Non-pigmented ciliary epithelial cell (primary cell): ENCODE measurements at places on chromosomes 6 and 20.

- DNase-seq, result no peak
Measured at GRCh38 chr20:32585011-32585585, at the start of gene NOL4L. Gene NOL4L (minus strand): TSS chr20:32585333. CDS start chr20:32584890, 443 bp downstream.

DNA sequence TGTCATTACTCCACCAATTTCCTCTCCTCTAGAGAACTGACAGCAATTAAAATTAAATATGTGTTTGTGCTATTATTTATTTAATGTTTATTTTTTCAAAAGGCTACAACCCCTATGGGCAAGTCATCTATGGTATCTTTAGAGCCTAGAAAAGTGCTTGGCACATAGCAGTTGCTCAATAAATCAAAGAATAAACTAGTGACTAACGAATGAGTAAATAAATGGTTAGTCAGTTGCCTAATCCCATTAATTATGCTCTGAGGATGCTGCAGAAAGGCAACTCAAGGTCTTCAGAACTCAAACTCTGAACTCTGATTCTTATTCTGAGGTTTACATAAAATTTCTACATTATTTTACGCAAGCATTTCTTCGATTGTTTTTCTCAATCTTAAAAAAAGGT is 193.0 kb upstream of the TSHZ2 start:
- DNase-seq, result no peak

DNA sequence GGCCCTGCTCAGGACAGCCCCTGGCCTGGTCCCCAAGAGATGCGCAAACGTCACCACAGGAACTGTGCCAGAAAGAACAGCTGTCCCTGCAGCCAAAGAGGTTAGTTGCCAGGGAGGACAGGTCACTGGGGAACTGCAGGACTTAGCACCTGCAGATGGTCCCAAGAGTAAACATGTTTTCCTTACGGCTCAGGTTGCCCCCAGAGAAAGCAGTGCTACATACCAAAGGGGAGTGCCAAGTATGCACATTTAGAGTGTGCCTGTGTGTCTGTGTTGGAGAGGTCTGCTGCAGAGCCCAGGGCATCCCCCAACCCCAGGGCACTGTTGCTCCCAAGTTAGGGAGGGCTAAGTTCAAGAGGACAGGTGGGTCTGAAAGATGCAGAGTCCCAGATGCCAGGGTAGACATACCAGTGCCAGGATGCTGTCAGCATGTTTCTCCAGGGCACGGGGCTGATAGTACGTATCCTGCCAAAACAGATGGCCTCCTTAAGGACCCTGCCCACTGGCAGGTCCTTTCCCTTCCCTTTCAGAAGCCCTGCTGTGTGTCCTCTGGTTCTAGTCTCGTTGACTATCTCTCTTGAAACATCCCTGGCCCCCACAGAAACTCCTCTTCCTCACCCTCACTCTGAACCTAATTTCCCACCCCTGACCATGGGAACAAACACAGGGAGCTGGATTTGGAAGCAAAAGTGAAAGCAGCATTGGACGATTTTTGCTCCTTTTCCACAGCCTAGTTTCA is 1.3 kb downstream of the ABHD16A start:
- no peak for DNase-seq

DNA sequence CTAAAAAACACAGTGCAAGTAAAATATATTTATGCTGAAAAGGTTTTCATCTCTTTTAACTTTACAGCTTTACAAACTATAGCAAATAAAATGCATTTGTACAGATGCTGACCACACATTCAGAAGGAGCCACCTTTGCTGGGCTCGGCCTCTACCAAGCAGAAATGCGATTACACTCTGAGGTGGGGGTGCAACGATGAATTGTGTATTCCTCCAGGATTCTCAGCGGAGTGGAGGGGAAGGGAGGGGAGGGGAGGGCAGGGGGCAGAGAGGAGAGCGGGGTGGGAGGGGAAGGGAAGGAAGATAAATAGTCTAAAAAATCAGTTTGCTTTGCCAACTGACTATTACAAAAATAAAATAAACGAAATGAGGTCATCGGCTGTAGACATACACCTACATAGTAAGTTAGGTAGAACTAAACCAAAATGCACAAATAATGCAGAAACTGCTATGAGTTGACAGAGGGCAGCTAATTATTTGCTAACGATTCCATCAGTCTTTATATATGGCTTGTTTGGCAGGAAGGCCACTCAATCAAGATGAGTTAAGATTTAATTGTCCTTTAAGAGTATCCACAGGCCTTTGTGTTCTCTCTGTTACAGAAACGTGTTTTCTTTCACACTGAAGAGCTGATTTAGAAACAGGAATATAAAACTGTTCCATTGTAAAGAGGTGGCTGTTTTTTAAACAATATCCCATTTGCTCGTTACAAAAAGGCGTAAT is 90.1 kb downstream of the TAF4 start:
- DNase-seq, result no peak

DNA sequence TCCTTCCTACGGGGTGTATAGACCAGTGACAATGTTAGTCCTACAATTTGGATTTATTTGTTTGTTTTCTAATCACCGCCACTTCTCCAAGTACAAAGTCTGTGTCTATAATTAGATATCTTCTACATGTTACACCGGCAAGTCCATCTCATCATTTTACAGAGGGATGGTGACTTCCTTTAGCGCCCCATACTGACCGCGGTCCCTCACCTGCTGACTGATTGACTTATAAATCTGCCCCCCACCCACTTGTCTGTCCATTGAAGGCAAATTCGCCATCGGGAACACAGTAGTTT is 8.9 kb upstream of the NR2E1 start:
- no peak for DNase-seq

GRCh38 chr20:32445539-32446273 is 87.6 kb downstream of the ASXL1 start:
- DNase-seq, result no peak

DNA sequence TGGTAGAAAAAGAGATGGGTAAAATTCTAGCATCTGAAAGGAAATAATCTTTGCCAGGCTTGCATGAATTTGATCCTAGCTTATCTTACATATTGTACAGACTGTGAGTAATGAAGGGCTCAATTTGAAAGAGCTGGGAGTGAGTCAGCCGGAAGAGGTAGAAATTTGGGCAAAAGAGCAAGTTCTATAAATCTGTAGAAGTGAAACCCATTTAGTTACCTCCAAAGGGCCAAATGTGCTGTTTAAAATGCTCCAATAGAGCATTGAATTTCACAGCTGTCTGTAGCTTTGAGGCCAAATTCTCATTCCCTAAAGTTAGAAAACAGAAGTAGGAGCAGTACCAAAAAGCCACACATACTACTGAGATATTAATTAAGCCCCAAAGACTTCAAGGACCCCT is 466.1 kb downstream of the BTBD3 start:
- DNase-seq, result no peak

GRCh38 chr20:50367739-50368375 is 142.3 kb upstream of the PTPN1 start:
- DNase-seq, result no peak

GRCh38 chr6:151546941-151547659 is 53.3 kb downstream of the CCDC170 start:
- no peak for DNase-seq

DNA sequence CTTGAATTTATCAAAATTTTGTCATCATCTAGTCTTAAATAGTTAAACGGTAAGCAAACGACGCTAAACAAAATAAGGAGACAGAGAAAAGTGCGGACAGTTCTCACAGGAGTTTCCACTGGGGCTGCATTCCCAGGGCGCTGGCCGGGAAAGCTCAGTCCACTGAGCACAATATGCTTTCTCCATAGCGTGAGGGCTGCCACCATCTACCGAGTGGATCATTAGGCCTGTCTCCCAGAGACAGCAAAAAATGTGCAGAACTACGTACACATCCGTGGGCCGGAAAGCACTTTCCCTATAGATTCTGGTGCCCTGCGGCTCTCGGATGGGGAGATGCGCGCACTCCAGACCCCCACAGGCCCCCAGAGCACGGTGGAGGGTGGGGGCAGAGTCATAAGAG is 84.9 kb downstream of the THBS2 start:
- DNase-seq, result no peak

- DNase-seq, result no peak
Measured at GRCh38 chr6:107704347-107705013, 119.6 kb downstream of the SCML4 start.

- DNase-seq, result no peak
Measured at GRCh38 chr20:8981482-8981881, 87.4 kb upstream of the PLCB4 start.

- DNase-seq, result no peak
Measured at GRCh38 chr6:48743738-48744137, 632.7 kb upstream of the PTCHD4 start.

GRCh38 chr20:23313271-23313670 is 37.3 kb upstream of the NXT1 start:
- no peak for DNase-seq

GRCh38 chr6:37942606-37943376 is 123.3 kb downstream of the ZFAND3 start:
- no peak for DNase-seq

DNA sequence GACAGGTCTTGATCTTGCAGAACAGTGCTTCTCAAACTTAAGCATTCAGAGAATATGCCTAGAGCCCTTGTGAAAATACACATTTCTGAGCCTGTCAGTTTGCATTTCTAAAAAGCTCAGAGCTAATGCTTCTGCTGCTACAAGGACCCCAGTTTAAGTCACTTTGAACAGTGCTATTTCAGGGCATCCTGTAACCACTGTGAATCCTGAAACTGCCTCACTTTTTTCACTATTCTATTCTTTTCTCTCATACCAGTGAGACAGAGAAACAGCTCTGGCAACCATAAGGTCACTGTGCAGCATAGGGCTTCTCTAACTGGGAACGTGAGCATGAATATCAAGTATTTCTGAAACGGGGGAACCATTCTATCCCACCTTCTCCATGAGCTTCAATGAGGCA is 51.2 kb downstream of the LGSN start:
- DNase-seq, result no peak

DNA sequence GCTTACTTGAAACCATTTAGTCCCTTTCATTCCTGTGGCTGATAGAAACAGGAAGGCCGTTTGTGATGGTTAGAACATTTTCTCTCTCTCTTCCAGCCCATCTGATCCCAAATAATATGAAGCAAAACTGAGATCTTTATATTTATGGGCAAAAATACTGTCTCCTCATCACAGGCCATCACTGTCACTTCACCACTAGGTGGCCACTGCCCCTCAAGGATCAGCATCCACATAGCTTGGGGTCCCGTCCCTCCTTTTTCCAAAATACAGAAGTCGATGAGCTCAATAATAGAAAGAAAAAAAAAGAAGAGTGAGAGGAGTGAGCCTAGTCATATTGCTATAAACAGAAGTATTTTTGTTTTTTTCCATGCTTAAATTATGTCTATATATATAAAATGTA is 46.4 kb upstream of the LAMP5 start:
- DNase-seq, result no peak

GRCh38 chr6:56868687-56869086 is 86.2 kb upstream of the BEND6 start:
- peak; percentile 67 for DNase-seq
